Cardiac muscle cell (in vitro differentiated cells and primary cell): ENCODE measurements at places on chromosomes 11 and 22.

DNA sequence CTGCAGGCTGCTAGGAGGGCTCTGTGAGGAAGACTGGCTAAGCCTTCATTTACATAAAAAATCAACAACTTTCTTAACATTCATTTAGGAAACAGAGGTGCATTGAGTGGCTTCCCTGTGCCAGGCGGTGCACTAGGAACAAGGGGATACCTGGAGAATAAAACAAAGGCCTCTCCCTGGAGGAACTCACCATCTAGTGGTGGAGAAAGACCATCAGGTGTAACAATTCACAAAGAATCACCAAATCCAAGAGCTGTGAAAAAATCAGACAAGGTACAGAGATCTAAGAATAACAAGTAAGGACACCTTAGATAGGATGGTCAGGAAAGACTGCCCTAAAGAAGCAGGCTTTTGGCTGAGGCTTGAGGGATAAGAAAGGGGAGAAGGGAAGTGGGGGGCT, 40.3 kb downstream of the CSNK2A3 start:
- H3K27ac ChIP-seq, result no peak overlapping the region
- H3K4me1 ChIP-seq, result peaks cover 3% of the 10 kb centered on the region
- H3K4me3 ChIP-seq, result no peak overlapping the region
- no peak for DNase-seq
- H3K36me3 ChIP-seq, result no peaks in the 10 kb centered on the region
- H3K27me3 ChIP-seq, result peaks cover 74% of the 10 kb centered on the region

DNA sequence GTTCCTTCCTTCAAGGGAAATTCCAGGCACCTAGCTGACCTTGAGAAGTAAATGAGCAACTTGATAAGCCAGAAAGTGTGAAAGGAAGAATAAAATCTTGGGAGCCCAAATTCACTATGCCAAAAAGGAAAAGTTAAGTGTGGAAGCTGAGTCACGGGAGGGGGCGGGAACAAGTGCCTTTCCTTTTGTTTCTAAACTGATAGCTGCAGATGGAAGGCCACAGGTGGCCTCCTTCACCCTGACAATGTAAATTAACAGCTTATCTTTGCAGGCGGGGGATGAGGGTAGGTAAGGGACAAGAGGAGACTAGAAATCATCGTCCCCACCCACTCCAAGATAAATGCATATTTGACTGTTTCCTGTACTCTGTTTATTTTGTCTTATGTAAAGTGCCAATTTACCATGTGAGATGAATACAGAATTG, 36.4 kb upstream of the TREH start:
- H3K36me3 ChIP-seq, result no peaks in the 10 kb centered on the region
- no peaks in the 10 kb centered on the region for H3K27me3 ChIP-seq
- DNase-seq, result peak; percentile 30
- H3K27ac ChIP-seq, result peak overlapping the region; percentile 40
- peaks cover 10% of the 10 kb centered on the region for H3K4me1 ChIP-seq

- no peaks in the 10 kb centered on the region for H3K27me3 ChIP-seq
- no peak for DNase-seq
- H3K4me3 ChIP-seq, result no peak overlapping the region
- H3K36me3 ChIP-seq, result no peaks in the 10 kb centered on the region
- no peak overlapping the region for H3K27ac ChIP-seq
These were observed 68.1 kb downstream of the CACNG2 start for GRCh38 chr22:36635483-36635882.

- peaks cover 4% of the 10 kb centered on the region for H3K36me3 ChIP-seq
- no peak overlapping the region for H3K4me3 ChIP-seq
- peaks cover 19% of the 10 kb centered on the region for H3K4me1 ChIP-seq
- DNase-seq, result no peak
These were observed 1.9 kb upstream of the THAP7 start for GRCh38 chr22:21003782-21004181.

DNA sequence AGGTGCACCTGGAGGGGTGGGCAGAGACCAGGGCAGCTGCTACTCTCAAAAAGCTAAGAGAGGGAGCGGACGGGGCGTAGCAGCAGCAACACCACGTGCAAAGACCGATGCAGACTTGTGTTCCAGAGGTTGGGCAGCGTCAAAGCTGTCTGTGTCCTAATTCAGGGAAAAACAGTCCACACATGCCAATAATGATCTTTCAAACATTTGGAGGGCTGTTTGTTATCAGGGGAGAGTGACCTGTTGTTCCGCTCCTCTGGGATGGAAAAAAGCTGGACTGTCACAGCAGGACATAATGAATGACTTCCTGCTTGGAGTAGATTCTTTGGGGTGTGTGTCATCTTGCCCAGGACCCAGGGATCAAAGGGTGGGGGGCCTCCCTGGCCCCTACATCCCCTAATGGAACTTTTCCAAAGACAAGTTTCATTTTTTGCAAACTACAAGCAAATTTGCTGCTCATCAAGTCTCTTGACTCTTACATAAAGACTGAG, 6.2 kb upstream of the FBLN1 start:
- no peak overlapping the region for H3K27ac ChIP-seq
- no peaks in the 10 kb centered on the region for H3K27me3 ChIP-seq
- H3K4me1 ChIP-seq, result no peaks in the 10 kb centered on the region
- DNase-seq, result no peak
- no peaks in the 10 kb centered on the region for H3K36me3 ChIP-seq
- H3K4me3 ChIP-seq, result no peak overlapping the region

- no peaks in the 10 kb centered on the region for H3K27me3 ChIP-seq
- H3K36me3 ChIP-seq, result no peaks in the 10 kb centered on the region
- DNase-seq, result no peak
- no peaks in the 10 kb centered on the region for H3K4me1 ChIP-seq
- no peak overlapping the region for H3K27ac ChIP-seq
These were observed 613.8 kb downstream of the CNTN5 start for GRCh38 chr11:99634581-99634980.

DNA sequence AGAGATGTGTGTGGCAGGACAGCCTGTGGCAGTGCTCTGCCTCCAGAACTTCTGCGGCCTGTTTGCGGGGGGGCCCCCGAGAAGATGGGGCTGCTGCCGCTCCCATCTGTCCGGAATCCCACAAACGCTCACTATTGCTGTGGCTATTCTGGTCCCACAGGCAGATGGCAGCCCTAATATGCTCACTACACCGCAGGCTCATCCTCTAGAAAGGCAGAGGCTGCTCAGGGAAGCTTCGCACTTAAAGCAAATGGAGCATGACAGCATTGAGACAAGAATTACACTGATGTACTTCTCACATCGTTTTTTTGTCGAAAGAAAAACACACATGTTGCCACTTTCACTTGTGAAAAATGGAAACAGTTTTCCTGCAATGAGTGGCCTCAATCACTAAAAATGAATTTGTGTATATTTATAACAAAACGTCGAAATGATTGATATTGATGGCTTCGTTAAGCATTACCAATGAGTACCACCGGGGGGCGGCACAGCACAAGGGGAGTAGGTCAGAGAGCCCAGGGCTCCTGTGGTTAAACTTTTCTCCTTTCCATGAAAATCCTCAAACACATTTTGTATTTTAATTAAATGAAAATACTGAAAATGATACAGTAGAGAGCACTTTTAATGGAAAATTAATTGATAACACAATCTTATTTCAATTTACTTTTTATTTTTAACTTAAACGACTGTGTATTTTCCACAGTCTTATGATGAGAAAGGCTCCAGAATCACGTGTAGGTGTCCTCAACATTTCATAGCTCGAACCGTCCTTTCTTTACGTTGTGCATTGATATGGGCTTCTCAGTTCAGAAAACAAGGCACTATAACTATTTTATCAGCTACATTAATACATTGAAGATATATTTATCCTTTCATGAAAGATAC, 69.1 kb downstream of the CTTN start:
- H3K4me1 ChIP-seq, result peaks cover 6% of the 10 kb centered on the region
- H3K27me3 ChIP-seq, result no peaks in the 10 kb centered on the region
- peak; percentile 77 for DNase-seq
- H3K27ac ChIP-seq, result no peak overlapping the region
- no peaks in the 10 kb centered on the region for H3K36me3 ChIP-seq

DNA sequence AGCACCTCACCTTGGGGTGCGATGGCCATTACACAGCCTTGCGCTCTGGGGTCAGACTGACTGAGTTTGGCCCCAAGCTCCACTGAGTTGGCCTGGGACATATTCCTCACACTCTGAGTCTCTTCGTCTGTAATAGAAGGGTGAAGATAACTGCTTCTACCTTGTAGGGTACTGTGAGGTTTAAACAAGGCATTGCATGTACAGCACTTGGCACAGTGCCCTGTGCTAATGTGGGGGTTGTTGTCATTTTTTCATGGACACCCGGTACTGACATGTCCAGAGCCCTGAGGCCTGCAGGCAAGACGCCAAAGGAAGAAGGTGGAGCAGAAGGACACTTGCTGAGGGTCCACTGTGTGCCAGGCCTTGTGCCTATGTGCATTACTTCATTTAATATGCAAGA, 50.7 kb downstream of the OTOG start:
- no peak for DNase-seq
- H3K36me3 ChIP-seq, result no peaks in the 10 kb centered on the region
- peaks cover 12% of the 10 kb centered on the region for H3K27me3 ChIP-seq

DNA sequence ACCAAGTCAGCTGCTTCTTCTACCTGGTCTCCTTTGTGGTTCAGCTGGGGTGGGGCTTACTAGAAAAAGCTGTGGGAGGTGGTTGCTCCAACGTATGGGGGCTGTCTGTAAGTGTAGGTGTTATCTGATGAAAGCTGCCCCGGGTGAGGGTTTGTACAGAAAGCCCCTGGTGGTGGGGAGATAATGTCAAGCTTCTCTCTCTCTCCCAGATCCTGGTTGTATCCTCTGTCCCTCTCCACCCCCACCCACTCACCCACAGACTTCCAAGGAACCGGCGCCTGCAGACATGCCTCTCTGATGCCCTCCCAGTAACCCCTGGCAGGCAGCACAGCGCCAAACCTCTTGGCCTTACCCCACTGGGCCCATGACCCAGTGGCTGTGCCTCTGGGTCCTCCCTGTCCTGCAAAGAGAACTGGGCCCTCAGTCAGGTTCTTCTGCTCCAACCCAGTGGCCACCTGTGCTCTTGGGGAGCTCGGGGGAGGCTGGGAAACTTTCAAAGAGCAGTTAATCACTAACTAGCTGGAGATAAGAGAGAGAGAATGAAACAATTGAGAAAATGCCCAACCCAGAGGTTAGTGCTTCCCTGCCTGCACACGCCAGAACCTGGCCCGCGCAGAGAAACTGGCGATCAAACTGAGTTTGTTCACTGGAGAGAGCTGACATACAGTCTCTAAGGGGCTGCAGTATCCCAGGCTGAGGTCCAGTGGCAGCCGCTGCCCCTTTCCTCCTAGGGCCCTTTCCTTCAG, 20.4 kb upstream of the EHF start:
- peaks cover 14% of the 10 kb centered on the region for H3K4me1 ChIP-seq
- H3K27ac ChIP-seq, result peak overlapping the region; percentile 73
- H3K27me3 ChIP-seq, result no peaks in the 10 kb centered on the region
